ENCODE measurements at places on chromosomes 7 and 10. TPM values are rescaled to one million over a fixed set of nuclear protein-coding genes. Genes with fewer than 3 reads are reported as not detected.

GRCh38 chr10:93060887-93061593 is 442 bp downstream of the CYP26C1 start:
- no peak for DNase-seq

DNA sequence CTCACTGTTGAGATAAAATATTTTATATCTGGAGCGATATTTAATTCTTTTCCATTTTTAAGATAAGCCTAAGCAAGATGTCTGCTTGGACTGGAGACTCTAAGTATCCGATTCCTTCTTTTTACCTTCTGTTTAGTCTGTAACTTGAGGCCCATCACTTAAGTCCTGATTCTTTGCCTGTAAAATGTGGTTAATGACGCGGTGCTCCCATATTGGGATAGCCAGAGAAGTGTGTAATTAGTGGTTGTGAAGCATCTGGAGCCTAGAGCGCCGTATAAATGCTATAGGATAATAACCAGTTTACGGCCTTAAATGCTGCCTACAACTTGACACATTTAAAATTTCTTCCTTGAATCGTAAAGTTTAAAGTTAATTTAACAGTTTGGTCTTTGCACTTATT is 132.9 kb downstream of the CHN2 start:
- DNase-seq: no peak

DNA sequence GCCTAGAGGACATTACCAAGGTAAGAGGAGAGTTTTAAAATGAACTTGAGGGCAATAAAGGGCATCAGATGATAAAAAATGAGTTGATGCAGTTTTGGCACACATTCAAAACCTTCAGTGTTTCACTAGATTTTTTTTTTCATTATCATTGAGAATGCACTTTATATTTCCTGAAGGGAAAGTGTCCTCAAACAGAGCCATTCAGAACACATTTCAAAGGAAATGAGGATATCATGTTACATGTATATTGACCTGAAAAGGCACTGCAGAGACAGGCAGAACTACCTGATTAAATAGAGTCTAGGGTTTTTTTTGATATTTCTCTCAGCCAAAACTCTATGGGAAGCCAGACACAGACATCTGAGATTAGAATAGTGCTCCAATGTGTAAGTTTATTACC is 454.0 kb downstream of the NEBL start:
- DNase-seq: no peak

DNA sequence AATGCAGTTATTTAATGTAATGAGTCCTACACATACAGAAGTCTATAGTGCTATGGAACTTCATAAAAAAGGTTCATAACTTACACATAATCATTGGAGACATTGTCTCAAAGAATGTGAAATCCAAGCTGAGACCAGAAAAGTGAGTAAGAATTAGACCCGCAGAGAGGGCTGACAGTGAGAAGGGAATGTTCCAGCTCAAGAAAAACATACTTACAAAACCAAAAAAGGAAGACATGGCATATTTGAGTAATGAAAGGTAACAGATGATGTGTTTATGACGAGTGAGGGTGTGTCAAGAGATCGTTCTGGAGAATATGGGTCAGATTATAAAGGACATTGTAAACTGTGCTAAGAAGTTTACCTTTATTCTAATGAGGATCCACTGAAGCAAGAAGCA is 566.5 kb downstream of the ATRNL1 start:
- DNase-seq: no peak

DNA sequence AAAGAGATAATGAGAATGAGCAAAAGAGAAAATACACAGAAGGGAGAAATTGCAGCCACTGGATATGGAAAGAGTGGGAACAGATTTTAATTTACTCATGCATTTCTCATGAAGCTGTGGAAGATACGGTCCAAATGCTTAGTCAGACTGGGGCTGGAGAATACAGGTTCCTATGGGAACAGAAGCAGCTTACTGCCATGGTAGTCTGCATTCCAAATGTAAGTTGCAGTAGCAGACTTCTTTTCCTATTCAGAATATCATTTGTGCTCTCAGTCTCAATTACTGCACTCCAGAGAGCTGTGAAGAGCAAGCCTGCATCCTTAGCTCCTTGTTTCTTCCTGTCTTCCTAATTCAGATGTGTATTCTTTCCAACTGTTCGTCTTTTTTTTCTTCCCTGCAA is 190.8 kb upstream of the TMEM196 start:
- no peak for DNase-seq

- DNase-seq: peak; percentile 71
These were observed 13.4 kb downstream of the BRI3 start for GRCh38 chr7:98294798-98295382.

DNA sequence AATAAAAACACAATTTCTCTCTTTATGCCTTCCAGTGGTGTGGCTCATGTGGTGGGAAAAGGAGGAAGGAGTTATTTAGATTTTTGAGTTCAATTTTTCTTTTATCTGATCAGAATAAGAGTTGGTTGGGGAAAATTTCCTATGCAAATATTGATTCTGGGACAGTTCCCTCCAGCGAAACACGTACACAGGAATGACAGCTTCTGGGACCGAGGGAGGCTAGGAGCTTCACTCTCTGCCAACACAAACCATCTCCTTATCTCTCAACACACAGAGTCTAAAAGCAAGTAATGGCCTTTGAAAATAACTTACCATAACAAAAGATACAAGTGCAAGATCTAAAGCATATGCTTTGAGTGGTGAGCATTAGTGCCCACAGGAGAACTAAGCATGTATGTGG is 122.7 kb downstream of the RAPGEF5 start:
- DNase-seq: no peak

- no peak for DNase-seq
These were observed 50.2 kb downstream of the DOCK1 start for GRCh38 chr10:126955396-126955795.

- no peak for DNase-seq
These were observed 9.1 kb downstream of the UNCX start for GRCh38 chr7:1241603-1242255.

DNA sequence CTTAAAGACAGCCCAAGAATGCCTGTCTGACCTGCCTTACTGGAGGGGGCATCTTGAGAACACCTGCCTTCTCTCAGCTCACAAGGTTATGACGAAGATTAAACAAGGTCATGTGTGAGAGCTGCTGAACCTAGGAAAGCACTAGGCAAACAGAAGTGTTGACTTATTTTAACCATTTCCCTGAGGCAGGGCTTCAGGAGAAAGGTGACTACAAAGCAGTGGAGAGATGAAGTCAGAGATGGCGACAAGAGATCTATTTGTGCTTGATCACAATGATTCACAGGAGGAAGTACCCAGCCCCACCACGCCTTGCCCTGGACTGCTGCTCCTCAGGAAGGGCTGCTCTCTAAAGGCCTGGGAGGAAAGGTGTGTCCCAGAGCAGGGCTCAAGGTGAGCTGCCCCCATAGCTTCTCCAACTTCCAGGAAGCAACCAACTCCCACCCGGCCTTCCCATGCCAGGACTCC is 27.8 kb downstream of the STN1 start:
- peak; percentile 86 for DNase-seq

- DNase-seq: no peak
These were observed 95.7 kb downstream of the BUB3 start for GRCh38 chr10:123249894-123250293.

GRCh38 chr7:86592185-86592584 is 51.5 kb upstream of the GRM3 start:
- no peak for DNase-seq

- no peak for DNase-seq
These were observed 94.7 kb upstream of the EFCAB10 start for GRCh38 chr7:105675934-105676371.

DNA sequence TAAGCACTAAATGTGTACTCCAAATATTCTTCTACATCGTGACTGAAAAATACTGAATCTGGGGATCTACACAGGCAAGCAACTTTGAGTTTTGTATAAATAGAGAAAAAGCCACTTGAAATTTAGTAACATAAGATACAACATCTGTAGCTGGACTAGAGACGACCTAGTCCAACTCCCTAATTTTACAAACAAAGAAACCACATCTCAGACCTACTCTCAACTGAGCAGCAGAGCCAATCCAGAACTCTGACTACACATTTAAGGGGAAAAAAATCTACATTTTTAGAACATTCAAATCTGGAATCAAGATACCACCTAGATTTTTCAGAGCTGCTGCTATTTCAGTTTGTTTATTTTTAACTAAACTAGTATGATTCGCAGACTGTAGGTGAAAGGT is 88.9 kb downstream of the CABCOCO1 start:
- DNase-seq: no peak

GRCh38 chr7:129295015-129295423 is 70.2 kb downstream of the AHCYL2 start:
- DNase-seq: no peak

DNA sequence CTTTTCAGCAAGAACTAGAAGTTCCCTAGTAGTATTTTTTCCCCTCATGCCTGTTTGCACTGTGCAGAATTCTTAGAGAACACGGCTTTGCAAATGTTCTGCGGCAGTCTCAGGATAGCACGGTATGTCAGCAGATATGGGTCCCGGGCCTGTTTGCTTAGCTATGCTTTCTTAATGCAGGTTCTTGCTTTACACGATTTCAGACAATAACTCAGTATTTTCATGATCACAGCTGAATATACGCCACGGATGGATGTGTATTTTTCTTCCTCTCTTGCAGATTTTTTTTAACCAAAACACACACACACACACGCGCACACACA is 137.3 kb downstream of the HECW1 start:
- DNase-seq: no peak

- no peak for DNase-seq
These were observed 26.5 kb downstream of the ANKRD7 start for GRCh38 chr7:118250860-118251494.

- DNase-seq: peak; percentile 16
These were observed 28.2 kb downstream of the PPIF start for GRCh38 chr10:79375321-79376077.

KIF5B gene
- 119 TPM for total RNA-seq

EVX1 gene
- 1.5 TPM for total RNA-seq

PEX1 gene
- 18.4 TPM for total RNA-seq

TET1 gene
- total RNA-seq: 0.57 TPM

C7orf57 gene
- not detected for total RNA-seq

LRRTM3 gene
- total RNA-seq: not detected

CYP3A5 gene
- 112 TPM for total RNA-seq

PTCD1 gene
- 4.5 TPM for total RNA-seq

GJD4 gene
- total RNA-seq: not detected

THNSL1 gene
- total RNA-seq: 2.3 TPM

HOXA3 gene
- 13.3 TPM for total RNA-seq

PODXL gene
- total RNA-seq: 14.6 TPM

Measured in colonic mucosa (tissue), 4 donors.